ENCODE measurements at places on chromosomes 1 and 21. TPM values are rescaled to one million over a fixed set of nuclear protein-coding genes. Genes with fewer than 3 reads are reported as not detected.

DNA sequence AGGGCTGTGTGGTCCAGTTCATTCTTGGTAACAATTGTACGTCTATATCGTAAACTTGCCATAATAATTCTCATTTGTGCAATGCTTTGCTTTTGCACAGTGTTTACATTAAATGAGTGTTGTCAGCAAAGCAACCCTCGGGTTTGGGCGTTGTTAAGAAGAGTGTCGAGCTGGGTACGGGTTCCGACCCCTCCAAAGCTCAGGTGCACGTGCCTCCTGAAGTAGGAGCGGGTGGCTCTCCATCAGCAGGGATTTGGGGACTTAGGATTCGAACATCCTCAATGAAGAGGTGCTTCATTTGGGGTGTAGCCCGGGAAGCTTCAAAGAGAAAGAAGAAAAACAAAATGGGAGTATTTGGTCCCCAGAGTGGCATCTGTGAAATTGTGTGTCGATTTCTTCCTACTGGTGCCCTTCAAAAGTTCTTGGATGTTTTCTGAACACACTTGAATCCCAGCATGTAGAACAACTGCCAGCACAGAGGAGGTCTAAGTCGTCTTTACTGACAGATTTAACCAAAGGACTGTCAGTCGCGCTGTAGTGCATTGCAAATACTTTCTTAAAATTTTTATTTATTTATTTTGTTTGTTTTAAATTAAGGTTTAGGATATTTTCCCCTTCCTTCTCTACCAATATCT lies 1.1 kb downstream of the TRIM58 start:
- DNase-seq, result no peak

GRCh38 chr1:53579221-53580008 lies 120.2 kb downstream of the DMRTB1 start:
- DNase-seq, result no peak

- no peak for DNase-seq
These were observed 74.9 kb upstream of the CNTN2 start for GRCh38 chr1:204968135-204968534.

GRCh38 chr1:42952303-42953001 lies 6.2 kb downstream of the SLC2A1 start:
- no peak for DNase-seq

GRCh38 chr1:187877220-187877619 lies 1048.5 kb downstream of the PLA2G4A start:
- DNase-seq, result no peak

- DNase-seq, result no peak
These were observed 395.2 kb upstream of the PLXNA2 start for GRCh38 chr1:208639382-208639781.

RNF186 gene
- not detected for total RNA-seq

GART gene
- 22.4 TPM for total RNA-seq

OR2L2 gene
- not detected for total RNA-seq

OR2L5 gene
- total RNA-seq, result not detected

AIRE gene
- total RNA-seq, result 0.75 TPM
